ENCODE measurements at places on chromosomes 3 and 15. TPM values are rescaled to one million over a fixed set of nuclear protein-coding genes. Genes with fewer than 3 reads are reported as not detected.

Gene CCDC191
- polyA plus RNA-seq, result 13.4 TPM

Gene ZBBX
- polyA plus RNA-seq, result 3.1 TPM

Gene SLC27A2
- 46.9 TPM for polyA plus RNA-seq

Gene SYNPR
- polyA plus RNA-seq, result not detected

Gene ARHGAP31
- polyA plus RNA-seq, result 12.7 TPM

Gene CCR3
- 0.13 TPM for polyA plus RNA-seq

Gene ACVR2B
- polyA plus RNA-seq, result 21.8 TPM
